ENCODE measurements at places on chromosomes 5 and 9.

GRCh38 chr5:55236800-55237199 lies 3.4 kb upstream of the CCNO start:
- no peak for DNase-seq

GRCh38 chr9:105693435-105694189 lies 729 bp upstream of the TMEM38B start:
- no peak for DNase-seq

- DNase-seq, result peak; percentile 21
Observed at GRCh38 chr5:172110921-172111851, 76.8 kb downstream of the STK10 start.

GRCh38 chr9:9045572-9045971 lies 1246.0 kb upstream of the DMAC1 start:
- no peak for DNase-seq

GRCh38 chr5:132595624-132596023 lies 38.8 kb downstream of the RAD50 start:
- no peak for DNase-seq

DNA sequence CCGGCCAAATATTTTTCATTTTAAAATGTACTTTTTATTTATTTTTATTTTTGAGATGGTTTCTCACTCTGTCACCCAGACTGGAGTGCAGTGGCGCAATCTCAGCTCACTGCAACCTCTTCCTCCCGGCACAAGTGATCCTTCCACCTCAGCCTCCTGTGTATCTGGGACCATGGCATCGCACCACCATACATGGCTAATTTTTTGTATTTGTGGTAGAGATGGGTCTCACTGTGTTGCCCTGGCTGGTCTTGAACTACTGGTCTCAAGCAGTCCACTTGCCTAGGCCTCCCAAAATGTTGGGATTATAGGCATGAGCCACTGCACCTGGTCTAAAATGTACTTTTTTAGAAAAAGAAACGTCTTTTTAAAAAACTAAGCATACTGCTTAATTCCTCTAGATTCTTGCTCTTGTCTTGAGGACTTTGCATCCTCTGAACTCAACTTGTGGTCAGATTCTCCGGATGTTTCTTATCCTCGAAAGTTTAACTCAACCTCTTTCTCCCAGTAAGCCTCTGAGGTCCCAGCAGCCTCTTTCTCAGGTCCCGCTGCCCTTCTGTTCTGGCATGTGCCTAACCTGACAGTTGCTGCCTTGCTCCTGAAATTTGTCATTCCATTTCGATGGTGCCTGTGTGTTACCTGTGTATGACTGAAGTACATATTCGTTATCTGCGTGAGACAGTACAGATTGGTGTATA lies 63.0 kb downstream of the TRIO start:
- DNase-seq, result no peak

- no peak for DNase-seq
Observed at GRCh38 chr9:20117986-20118385, 329.1 kb upstream of the SLC24A2 start.

- DNase-seq, result no peak
Observed at GRCh38 chr9:136689108-136689460, 1.8 kb upstream of the AGPAT2 start.

DNA sequence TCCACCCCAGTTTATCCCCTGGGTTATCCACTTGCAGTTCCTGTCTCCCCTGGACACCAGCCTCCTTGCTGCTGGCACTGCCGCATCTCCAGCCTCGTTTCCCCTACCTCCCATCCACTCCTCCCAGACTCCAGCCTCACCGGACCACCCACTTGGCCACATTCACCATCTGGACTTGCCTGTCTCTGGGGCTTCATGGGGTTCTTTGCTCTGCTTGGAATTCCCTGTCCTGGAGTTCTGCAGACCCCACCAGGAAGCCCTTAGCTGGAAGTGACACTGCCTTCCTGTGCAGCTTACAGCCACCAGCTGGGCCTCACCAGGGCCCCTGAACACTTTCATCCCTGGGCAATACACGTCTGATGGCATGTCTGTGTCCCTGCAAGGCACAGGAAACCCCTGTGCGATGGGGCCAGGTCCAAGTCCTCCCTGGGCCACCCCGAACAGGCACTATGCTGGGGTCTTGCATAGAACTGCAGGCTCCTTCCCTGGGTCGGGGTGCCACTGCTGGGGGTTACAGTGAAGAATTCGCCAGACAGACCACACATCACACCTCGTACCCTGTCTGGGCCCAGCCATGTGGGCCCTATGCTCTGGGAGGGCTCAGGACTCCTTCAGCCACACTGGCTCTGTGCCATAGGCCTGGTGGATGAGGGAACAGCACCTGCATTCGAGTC lies 3.0 kb downstream of the FLT4 start:
- no peak for DNase-seq

- DNase-seq, result no peak
Observed at GRCh38 chr5:74371621-74372020, 268.9 kb downstream of the ENC1 start.

- DNase-seq, result peak; percentile 49
Observed at GRCh38 chr5:64229163-64229774, 63.6 kb downstream of the RNF180 start.

- DNase-seq, result no peak
Observed at GRCh38 chr5:170581211-170581610, 77.4 kb downstream of the KCNIP1 start.

GRCh38 chr9:14071484-14071883 lies 242.5 kb downstream of the NFIB start:
- no peak for DNase-seq

- DNase-seq, result no peak
Observed at GRCh38 chr5:6188976-6189375, 189.4 kb downstream of the MED10 start.

GRCh38 chr9:75429531-75430475 lies 341.5 kb downstream of the OSTF1 start:
- no peak for DNase-seq

DNA sequence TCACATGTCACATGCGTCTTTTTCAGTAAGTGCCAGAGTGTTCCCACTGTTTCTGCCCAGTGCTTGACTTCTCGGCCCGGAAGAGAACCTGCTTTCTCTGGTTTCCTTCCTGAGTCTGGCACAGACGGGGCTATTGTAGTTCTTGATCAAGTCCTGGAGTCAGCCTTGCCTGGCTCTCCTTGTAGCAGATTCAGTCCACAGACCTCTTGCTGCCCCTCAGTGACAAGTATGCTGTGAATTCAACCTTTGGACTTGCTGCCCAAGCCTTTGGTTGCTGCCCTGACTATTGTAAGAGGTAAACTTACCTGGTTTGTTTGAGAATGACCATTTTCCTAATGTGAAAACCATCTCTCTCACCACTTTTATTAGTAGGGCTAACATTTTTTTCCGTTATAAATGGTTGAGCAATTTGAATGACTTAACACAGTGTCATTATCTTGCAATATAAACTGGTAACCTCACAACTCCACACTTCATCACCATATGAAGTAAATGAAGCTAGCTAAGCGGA lies 24.7 kb downstream of the ZBTB34 start:
- peak; percentile 78 for DNase-seq

GRCh38 chr9:91094324-91095088 lies 267.2 kb downstream of the AUH start:
- no peak for DNase-seq

- DNase-seq, result no peak
Observed at GRCh38 chr9:115400796-115401195, 282.8 kb upstream of the TNC start.

- no peak for DNase-seq
Observed at GRCh38 chr5:149261246-149261645, 10.4 kb upstream of the AFAP1L1 start.

GRCh38 chr9:81678088-81678487 lies 11.3 kb downstream of the TLE1 start:
- no peak for DNase-seq

DNA sequence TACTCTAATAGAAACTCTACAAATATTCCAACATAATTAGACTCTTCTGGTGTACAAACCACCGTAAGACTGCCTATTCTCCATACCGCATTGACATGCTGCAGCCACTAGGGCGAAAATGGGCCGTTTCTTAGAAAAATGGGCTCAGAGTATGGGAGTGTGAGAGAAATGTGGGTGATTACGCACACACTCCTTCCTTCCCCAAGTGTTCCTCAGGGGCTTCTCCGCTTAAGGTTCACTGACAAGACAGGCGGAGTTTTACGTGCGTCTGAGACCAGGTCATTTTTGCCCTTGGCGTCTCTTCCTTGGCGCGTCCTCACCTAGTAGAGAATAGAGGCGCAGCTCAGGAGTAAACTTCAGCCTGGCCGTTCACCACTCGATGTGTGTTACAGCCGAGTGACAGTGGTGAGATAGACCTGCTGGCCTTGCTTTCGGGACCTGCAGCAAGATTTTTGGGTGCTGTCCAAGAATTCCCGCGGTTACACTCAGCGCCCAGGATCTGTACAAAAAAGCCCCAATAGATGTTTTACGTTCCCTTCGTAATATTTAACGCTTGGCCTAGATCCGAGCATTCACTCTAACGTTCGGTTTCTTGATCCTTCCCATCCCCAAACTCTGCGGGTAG lies 1.8 kb upstream of the NTRK2 start:
- peak; percentile 34 for DNase-seq

DNA sequence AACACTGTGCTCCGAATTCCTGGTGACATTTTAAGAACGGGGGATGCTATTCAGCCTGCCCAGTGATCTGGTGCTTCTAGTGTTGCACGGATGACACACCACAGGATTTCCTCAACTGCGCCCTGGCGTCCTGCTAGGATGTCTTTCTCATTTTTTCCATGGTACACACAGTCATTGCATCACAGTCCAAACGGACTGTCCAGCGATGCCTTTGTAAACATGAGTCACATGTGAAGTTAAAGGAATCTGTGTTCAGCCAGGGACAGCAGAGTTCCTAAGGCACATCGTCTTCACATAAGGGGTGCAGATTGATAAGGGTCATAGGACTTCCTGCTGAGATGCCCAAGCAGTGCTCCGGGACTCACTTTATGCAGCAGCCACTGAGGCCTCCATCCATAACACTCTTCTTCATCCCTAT lies 9.3 kb upstream of the PTPN3 start:
- peak; percentile 48 for DNase-seq

DNA sequence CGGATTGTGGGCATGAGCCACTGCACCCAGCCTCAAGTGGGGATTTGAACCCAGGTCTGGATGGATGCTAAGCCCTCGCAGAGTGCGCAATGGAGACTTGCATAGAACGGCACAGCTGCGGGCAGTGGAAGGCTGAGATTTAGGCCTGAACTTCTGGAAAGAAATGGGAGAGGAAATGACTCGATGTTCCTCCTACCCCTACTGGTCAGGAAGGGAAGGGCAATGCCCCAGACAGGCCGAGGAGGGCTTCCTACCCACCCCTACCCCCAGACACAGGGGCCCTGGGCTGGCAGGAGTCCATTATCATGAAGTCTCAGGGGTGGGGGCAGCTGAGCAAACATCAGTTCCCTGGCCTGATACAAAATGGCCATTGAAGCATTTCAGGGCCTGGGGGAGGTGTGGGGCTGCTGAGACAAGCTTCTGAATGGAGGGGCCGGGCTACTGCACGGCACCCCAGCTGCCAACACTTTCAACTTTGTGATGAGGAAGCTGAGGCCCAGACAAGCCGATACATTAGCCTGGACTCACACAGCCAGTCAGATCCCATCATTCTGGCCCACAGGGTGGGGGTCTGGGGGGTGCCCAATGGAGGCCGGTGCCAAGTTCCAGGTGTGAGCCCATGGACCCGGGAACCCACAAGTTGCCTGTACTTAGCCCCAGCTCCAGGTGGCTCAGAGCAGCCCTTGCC lies 13.5 kb upstream of the WDR38 start:
- peak; percentile 62 for DNase-seq

DNA sequence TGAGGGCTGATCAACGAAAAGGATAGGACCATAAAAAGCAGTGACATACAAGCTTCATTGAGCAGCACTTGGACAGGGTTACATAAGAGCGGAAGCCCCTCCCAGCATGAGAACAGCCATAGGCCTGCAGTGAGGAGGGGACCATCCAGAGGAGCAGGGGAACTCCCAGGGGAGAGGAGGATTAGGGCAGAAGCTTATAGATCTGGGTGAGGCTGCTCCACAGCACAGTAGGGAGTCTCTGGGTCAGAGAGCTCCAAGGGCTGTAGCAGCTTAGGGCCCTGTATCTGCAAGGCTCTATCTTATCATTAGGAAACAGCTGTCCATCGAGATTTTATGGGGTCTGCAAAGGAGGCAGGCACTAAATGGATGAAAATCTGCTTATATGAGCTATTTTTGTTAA lies 186.6 kb downstream of the DOCK8 start:
- no peak for DNase-seq

DNA sequence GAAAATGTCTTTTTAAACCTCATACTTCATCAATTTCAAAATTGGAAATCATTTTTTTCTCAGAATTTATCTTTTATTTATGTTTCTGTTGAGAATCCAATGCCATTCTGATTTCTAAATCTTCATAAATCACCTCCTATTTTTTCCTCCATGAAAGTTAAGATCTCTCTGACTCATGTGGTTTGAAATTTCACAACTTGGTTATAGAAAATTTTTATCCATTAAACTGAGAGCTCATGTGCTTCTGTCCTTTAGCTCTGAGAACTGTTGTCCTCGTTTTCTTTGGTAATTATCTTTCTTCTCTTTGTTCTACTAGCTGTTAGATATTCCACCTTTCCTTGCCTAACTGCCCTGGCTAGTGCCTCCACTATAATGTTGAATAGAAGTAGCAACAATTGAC lies 1.5 kb upstream of the RNF180 start:
- no peak for DNase-seq

DNA sequence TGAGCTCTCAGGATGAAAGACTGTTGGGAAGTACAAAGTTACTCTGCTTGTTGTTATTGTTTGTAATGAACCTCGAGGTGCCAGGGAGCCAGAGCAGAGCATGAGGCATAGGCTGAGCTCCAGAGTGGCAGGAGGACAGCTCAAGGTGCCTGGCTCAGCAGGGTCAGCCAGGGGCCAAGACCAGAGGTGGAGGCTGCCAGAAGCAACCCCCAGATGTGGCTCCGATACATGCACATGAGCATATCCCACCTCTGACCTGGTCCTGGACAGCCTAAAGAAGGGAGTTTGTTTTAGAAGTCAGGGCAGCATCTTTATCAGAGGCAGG lies 105.6 kb downstream of the PSD2 start:
- DNase-seq, result no peak

DNA sequence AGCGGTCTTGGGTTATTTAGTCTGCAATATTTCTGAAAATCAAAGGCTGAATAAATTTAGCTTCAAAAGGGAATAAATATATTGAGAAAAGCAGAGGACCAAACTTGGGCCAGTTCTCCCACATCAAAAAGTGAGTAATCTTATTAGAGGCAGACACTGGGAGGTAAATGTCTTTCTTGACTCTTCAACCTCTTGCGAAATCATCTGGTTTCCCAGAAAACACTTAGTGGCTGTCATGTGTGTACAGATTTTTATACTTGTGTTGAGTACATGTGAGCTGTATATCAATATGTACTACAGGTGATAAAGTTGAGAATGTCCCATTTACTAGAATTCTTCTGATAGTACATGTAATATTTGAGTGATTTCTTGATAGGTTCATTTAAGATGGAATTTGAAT lies 454.9 kb downstream of the PRR16 start:
- no peak for DNase-seq

DNA sequence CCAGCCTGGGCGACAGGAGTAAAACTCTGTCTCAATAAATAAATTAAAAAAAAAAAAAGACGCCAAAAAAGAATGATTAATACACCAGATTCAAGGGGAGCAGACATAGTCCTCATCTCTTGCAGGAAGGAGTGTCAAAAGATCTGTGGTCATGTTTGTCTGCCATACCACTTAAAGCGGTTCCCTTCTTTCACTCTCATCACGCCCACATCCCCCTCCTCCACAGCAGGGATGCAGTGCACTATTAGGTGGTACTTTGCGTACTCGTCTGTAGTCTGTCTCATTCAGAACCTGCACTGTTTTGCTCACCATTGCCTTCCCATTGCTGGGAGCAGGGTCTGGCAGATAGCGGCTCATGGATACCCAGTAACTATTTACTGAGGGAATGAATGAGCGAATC lies 11.2 kb downstream of the CDHR2 start:
- DNase-seq, result no peak
